SJSA1 (cell line): ENCODE measurements at places on chromosomes 2 and 18. TPM values are rescaled to one million over a fixed set of nuclear protein-coding genes. Genes with fewer than 3 reads are reported as not detected.

DNA sequence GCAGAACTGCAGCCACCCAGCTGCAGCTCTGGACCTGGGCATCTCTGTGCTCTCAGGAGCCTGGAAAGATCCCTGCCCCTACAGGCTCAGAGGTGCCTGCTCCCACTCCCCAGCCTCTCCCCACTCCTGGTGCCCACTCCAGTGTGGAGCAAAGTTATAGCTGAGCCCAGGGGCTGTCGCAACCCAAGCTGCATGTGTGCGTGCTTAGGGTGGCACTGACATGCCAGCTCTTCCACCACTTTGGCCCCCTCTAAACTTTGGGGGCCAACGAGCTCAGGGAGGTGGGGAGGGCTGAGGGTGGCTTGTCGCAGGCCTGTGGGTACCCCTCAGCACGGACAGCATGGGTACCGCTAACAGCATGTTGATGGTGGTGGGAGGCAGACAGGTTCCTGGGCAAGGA lies 126.3 kb upstream of the FHL2 start:
- no peaks in the 10 kb centered on the region for H3K36me3 ChIP-seq
- no peaks in the 10 kb centered on the region for H3K4me1 ChIP-seq
- no peak for DNase-seq

DNA sequence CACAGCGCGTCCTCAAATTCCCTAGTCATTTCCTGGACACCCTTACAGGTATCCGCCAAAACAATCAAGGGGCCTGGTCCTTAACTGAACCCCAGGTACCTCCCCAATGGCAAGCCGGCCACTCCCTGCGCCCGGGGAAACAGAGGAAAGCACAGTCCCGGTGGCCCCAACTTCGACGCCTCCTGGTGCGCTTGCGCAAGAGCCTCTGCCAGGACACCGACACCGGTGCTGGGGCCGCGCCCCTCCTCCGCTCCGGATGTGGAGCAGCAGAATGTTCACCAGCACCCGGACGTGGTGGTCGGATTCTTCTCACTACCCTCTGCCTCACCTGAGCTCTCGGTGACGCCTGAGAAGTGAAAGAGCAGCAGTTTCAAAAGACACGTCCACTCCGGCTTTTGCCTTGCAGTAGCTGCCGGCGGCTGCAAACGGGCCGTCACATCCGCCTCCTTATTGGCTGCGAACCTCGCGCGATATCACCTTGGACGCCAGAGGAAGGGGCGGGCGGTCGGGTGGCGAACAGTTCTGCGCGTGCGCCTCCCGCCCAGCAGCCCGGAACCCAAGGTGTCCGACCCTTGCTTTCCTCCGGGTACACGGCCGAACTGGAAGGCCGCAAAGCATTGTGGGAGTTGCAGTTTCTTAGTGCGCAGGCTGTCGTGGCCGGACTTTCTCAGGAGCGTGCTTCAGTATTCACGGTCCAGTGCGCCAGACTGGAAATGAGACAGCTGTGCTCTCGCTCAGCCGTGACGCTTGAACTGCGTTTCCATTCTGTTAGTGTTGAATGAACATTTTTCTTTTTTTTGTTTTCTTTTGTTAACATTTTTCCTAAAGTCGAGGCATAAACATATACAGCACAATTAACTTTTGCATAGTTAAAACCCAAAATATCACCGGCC lies at the start of gene TXNDC9:
TSS of gene TXNDC9 (minus strand) at position 423 of the 893 bp plus-strand sequence. CDS start 3,123 bp downstream, outside the sequence.
- H3K27ac ChIP-seq, result peak within 1 kb of the TSS; percentile 46
- peaks cover 6% of the 10 kb centered on the region; the same call in 1 of the 2 replicates for H3K4me1 ChIP-seq
- peak; percentile 98 for DNase-seq
- no peaks in the 10 kb centered on the region for H3K27me3 ChIP-seq
- H3K36me3 ChIP-seq, result peaks cover 27% of the 10 kb centered on the region

GRCh38 chr18:22983175-22983574 lies 50.0 kb downstream of the RBBP8 start:
- no peaks in the 10 kb centered on the region for H3K27me3 ChIP-seq
- no peak for DNase-seq
- peaks cover 23% of the 10 kb centered on the region for H3K36me3 ChIP-seq
- no peak overlapping the region for H3K4me3 ChIP-seq
- no peak overlapping the region for H3K27ac ChIP-seq
- peaks cover 5% of the 10 kb centered on the region for H3K4me1 ChIP-seq

GRCh38 chr2:160141419-160141818 lies 58.7 kb downstream of the ITGB6 start:
- H3K27me3 ChIP-seq, result no peaks in the 10 kb centered on the region; the same call in 1 of the 2 replicates
- H3K4me3 ChIP-seq, result no peak overlapping the region
- H3K27ac ChIP-seq, result no peak overlapping the region
- peaks cover 18% of the 10 kb centered on the region for H3K4me1 ChIP-seq
- no peak for DNase-seq

DNA sequence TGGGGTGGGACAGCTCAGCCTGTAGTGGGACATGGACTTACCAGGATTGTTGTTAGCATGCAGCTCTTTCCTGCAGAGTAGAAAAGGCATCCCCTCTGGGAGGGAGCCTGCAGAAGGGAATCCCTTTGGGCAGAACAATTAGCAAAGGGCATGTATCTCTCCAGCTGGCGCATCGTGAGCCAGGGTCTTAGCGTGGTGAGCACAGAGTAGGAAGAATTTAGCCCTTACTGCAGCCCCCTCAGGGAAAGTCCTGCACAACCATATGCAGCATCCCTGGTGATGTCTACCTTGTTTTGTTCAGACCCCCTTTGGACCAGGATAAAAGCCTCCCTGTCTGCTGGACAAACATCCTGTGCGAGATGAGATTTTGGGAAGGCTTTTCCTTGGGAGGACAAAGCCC lies 292.1 kb downstream of the SLC4A3 start:
- H3K4me1 ChIP-seq, result no peaks in the 10 kb centered on the region
- H3K27me3 ChIP-seq, result no peaks in the 10 kb centered on the region
- H3K36me3 ChIP-seq, result no peaks in the 10 kb centered on the region
- H3K4me3 ChIP-seq, result no peak overlapping the region
- no peak for DNase-seq

DNA sequence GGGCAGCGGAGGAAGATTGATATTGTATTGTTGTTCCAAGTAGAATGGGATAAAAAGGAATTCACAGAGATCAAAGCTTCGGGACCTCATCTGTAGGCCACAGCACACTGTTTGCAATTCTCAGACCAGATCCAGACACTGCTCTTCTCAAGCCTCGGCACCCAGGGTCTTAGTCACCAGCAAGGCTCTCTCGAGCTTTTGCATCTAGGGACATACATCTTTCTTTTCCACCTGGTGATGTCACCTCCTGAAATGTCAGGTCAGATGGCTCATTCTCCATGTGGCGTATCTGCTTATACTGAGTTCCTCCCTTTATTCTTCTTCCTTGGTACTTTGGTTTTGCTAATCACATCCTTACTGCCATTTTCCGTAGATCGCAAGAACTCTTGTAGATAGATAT lies 42.9 kb upstream of the SNTG2 start:
- H3K4me1 ChIP-seq, result no peaks in the 10 kb centered on the region
- DNase-seq, result no peak
- H3K27me3 ChIP-seq, result no peaks in the 10 kb centered on the region
- no peak overlapping the region for H3K27ac ChIP-seq
- no peaks in the 10 kb centered on the region for H3K36me3 ChIP-seq
- no peak overlapping the region for H3K4me3 ChIP-seq

DNA sequence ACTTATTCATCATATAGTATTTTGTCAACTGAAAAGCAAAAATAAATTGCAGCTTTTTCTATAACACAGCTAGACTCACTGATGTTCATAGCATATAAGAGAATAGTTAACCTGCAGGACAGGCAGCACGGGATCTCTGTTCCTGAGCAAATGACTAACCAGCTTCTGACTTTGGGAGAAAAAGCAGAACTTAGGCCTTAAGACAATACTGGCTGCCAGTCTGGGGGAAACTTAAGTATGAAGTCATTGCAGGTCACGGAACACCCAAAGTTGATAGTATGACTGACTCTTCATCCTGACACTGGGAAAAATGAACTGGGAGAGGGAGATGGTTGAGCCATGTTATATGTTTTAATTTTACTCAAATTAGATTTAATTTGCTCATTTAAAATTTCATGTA lies 113.0 kb downstream of the DPP4 start:
- H3K36me3 ChIP-seq, result no peaks in the 10 kb centered on the region
- H3K4me3 ChIP-seq, result no peak overlapping the region
- H3K27me3 ChIP-seq, result peaks cover 13% of the 10 kb centered on the region
- no peak overlapping the region for H3K27ac ChIP-seq
- DNase-seq, result no peak

Gene ANKRD62
- not detected in 2 replicates for total RNA-seq

Gene CHRNG
- not detected in 2 replicates for total RNA-seq

Gene C18orf54
- 5.3 and 10.2 TPM in 2 replicates for total RNA-seq

Gene FABP1
- not detected in 2 replicates for total RNA-seq
